ENCODE measurements at places on chromosomes 4 and X. TPM values are rescaled to one million over a fixed set of nuclear protein-coding genes. Genes with fewer than 3 reads are reported as not detected.

Gene GAK
- total RNA-seq = 83.1 TPM

Gene PPP4R3C
- total RNA-seq = not detected

Gene GPC4
- 22.0 TPM for total RNA-seq

Gene COL25A1
- 65.3 TPM for total RNA-seq

Gene IQSEC2
- total RNA-seq = 8.9 TPM

Gene C4orf50
- 2.0 TPM for total RNA-seq

Gene F8A1
- 3.1 TPM for total RNA-seq

Gene USO1
- total RNA-seq = 106 TPM

Gene CPZ
- 59.4 TPM for total RNA-seq

Gene CD99
- 77.2 TPM for total RNA-seq

Gene TADA2B
- 28.3 TPM for total RNA-seq

Data from camera-type eye (tissue), 1 donor.